ENCODE measurements at places on chromosomes 6 and 20. TPM values are rescaled to one million over a fixed set of nuclear protein-coding genes. Genes with fewer than 3 reads are reported as not detected.

DNA sequence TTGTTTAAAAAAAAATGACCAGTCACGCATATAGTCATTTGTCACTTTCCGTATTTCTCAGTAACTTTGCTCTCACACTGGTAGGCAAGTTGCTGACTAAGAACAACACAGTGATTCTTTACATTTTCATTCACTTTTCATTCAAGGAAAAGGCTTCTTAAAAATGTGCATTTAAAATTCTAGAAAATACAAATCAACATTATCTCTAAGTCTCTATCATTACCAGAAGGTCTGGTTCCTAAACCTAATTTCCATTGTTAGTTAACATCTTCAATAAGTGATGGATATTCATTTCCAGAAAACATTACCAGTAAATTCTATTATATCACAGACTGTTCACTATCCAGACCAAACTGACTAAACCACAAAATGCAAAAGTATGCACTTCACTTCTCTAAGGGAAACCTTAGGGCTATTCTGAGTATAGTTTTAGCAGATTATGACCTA is 115.3 kb downstream of the AHI1 start:
- no peak for DNase-seq

Gene RALY
- total RNA-seq = 110 TPM

- no peak for DNase-seq
Observed at GRCh38 chr6:28940294-28940857, 16.6 kb upstream of the TRIM27 start.

DNA sequence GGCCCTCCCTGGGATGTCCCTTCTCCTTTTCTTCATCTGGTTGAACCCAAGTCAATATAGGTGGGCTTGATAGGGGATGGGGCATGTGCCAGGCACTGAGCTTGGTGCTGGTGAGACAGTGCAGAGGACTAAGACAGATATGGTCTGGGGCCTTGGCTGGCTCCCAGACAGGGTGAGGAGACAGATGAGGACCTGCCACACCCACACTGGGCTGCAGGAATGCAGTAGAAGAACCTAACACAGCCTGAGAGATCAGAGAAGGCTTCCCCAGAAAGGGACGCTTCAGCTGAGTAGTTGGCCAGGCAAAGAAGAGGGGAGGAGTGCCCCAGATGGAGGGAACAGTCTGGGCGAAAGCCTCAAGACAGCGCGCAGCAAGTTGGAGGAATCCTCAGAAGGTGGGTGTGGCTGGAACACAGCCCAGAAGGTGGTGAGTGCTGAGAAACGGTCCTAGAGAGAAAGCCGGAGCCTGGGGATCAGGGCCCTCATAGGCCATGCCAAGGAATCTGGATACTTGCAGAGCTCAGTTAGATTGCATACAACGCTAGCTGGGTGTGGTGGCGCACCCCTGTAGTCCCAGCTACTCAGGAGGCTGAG is 26.4 kb downstream of the CD40 start:
- no peak for DNase-seq

- DNase-seq = no peak
Observed at GRCh38 chr20:10927936-10928840, 254.4 kb upstream of the JAG1 start.

- no peak for DNase-seq
Observed at GRCh38 chr6:4313044-4313686, 177.8 kb upstream of the ECI2 start.

DNA sequence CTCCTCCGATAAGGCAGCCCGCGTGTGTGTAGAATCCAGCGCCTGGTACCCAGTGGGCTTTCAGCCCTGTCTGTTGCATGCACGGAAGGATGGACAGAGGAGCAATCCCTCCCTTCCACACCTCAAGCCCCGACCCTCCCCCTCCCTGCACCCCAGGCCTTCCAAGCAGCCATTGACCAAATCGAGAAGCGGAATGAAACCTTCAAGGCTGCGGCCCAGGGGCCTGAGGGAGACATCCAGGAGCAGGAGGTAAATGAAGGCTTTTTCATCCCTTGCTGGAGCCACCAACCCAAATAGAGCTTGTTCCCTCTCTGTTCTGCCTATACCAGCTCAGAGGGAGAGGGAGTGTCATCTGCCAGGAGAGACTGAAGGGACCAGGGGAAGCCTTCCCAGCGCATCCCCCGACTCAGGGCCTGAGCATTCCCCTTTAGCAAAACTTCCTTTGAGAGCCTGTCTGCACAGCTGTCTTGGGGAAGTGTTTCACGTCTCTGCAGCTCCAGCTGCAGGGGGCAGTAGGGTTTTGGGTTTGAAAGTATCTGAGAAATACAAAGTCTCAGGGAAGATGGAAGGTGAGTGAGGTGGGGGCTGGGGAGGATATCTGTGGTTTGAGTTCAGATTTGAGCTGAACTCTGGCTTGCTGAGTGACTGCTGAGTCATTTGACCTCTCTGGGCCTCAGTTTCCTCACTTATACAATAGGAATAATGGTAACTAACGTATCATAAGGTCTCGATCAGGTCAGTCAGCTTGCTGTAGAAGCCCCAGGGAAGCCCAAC is 16.1 kb downstream of the FGD2 start:
- DNase-seq = no peak

GRCh38 chr20:3473324-3473723 is 2.5 kb downstream of the ATRN start:
- no peak for DNase-seq

Gene USP49
- 2.4 TPM for total RNA-seq

Gene TM9SF4
- 39.4 TPM for total RNA-seq

DNA sequence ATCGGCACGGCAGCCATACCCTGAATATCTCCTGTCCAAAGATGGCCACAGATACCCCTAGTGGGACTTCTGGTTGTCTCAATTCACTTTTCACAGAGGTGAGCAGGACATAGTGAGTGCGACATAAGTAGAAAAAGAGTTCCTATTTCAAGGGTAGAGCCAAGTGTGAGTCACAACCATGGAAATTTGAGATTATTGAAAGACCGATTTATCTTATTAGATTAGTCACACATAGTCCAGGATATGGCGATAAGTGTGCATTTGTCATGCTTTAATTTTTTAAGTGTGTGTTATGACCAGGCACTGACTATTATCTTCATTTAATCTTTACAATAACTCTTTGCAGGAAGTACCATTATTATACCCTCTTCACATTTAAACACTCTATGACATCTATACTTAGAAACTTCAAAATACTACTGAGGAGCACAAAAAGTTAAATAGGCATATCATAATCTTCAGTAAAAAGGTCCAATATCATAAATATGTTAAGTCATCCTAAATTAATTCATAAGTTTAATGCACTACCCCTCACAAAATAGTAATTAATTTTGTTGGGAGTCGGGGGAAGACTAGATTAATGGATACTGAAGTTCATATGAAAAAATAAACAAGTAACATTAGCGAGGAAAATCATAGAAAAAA is 13.4 kb upstream of the TNFAIP3 start:
- DNase-seq = no peak

DNA sequence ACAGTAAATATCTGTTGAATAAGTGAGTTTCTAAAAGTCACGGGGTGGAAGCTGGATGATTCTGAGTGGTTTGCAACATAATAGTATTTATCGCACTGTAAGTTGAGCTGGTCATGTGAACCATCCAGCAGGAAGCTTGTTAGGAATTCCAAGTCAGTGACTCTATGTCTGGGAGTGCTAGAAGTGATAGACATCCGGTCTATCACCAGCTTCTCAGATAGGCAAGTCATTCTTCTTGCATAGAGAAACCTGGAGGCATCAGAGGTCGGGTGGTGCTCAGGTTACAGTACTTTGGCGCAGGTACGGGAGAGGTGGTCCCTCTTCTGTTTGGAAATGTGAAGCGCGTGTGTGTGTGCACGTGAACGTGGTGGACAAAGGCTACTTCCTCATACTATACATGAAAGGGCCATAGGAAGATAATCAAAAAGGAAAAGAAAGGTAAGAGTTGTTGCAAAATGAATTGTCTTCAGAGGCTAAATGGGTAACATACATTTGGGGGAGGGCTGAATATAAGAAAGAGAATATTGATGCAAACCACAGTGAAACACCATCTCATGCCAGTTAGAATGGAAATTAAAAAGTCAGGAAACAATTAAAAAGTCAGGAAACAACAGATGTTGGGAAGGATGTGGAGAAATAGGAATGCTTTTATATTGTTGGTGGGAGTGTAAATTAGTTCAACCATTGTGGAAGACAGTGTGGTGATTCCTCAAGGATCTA is 299.3 kb upstream of the ZFP64 start:
- DNase-seq = no peak

DNA sequence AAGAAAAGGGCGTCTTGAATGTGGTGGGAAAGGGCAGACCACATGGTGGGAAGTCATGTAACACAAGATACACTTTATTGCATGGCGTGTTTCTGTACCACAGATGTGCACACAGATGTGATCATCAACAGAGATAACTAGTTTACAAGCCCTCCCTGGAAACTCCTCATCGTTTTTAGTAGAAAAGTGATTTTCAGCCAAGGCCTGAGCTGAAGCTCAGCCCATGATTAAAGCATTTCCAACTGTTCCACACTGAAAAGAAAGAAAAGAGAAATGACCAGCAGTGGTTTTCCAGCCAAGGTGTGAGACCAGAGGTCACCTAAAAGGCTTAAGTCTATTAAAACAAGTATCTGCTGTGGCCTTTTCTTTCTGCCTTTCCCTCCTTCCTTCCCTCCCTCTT is 463.9 kb upstream of the JAG1 start:
- no peak for DNase-seq

Gene QRSL1
- 12.5 TPM for total RNA-seq

GRCh38 chr20:25421102-25421501 is 13.6 kb downstream of the GINS1 start:
- no peak for DNase-seq
